ENCODE measurements at places on chromosomes 4 and X. TPM values are rescaled to one million over a fixed set of nuclear protein-coding genes. Genes with fewer than 3 reads are reported as not detected.

EDA2R gene
- 5.7 TPM for total RNA-seq

HMX1 gene
- not detected for total RNA-seq

VCX2 gene
- total RNA-seq, result not detected

ADH6 gene
- total RNA-seq, result not detected

ATP1B4 gene
- 16.9 TPM for total RNA-seq

DAPP1 gene
- total RNA-seq, result 0.43 TPM

UBA1 gene
- 160 TPM for total RNA-seq

ARR3 gene
- total RNA-seq, result not detected

PCDH18 gene
- total RNA-seq, result 4.9 TPM

BGN gene
- 175 TPM for total RNA-seq

INTS6L gene
- total RNA-seq, result 3.7 TPM

USP51 gene
- total RNA-seq, result 2.1 TPM

IGSF1 gene
- total RNA-seq, result 16.3 TPM

PNMA3 gene
- total RNA-seq, result 0.48 TPM

GRIA3 gene
- total RNA-seq, result 14.2 TPM

SMR3B gene
- not detected for total RNA-seq

MAGEB10 gene
- not detected for total RNA-seq

CPE gene
- 43.5 TPM for total RNA-seq

RADX gene
- 1.0 TPM for total RNA-seq

DEFB131A gene
- not detected for total RNA-seq

CENPVL2 gene
- not detected for total RNA-seq

PABPC1L2B gene
- total RNA-seq, result not detected

TMSB4X gene
- 921 TPM for total RNA-seq

MAOA gene
- 68.9 TPM for total RNA-seq
